Fibroblast of skin of back (primary cell): ENCODE measurements at places on chromosomes 4 and X.
A peak's percentile ranks its signal among the peaks of the same experiment; 100 is the strongest.

GRCh38 chr4:151962138-151962823 lies 201.5 kb upstream of the GATB start:
- no peak for DNase-seq

- DNase-seq, result no peak
Measured at GRCh38 chr4:956531-957230, 16.7 kb downstream of the DGKQ start.

DNA sequence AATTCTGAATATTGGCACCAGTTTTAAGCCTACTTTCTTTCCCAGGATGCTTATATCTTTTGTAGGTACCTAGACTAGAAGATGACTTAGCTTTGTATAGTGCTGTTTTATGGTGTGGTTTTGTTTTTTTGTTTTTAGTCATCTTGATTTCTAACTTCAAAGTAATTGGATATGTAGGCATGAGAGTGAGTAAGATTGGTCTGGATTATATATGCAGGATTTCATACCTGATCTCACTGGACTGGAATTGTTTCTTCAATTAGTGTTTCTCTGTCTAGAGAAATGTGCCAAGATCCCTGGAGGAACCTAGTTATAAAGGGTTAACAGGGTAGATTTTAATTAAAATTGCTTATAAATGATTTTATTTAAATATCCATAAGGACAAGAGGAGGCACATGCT lies 23.1 kb downstream of the NAP1L5 start:
- peak; percentile 34 for DNase-seq

DNA sequence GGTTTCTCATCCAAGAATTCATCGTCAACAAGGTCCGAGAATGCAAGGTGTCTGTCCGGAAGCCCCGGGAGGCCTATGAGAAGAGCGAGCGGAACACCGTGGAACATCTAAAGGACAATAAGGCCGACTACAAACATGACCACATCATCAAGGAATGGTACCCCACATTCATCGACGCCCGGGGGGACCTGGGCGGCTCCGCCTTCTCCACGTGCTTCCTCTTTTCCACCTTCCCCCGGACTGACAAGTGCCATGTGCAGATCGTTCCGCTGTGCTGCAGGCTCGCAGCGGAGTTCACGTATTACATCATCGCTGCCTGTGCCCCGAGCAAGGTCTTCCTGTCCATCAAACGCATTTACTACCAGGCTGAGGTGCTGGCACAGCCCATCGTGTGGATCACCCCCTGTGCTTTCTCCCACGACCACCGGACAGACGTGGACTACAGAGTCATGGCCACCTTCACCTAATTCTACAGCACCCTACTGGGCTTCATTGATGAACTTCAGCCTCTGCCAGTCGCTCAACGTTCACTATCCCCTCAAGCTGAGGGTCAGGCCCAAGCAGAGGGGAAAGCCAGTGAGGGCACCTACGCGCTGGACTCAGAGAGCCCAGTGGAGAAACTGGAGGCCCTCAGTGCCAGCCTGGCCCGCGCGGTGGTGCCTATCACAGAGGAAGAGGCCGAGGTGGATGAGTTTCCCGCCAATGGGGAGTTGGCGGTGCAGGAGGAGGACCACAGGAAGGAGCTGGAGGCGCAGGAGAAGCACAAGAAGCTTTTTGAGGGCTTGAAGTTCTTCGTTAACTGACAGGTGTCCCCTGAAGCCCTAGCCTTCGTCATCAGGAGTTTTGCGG lies 125.9 kb upstream of the PABPC4L start:
- DNase-seq, result no peak

- no peak for DNase-seq
Measured at GRCh38 chr4:147776716-147777115, 44.8 kb downstream of the ARHGAP10 start.

- DNase-seq, result no peak
Measured at GRCh38 chrX:64850371-64851082, 125.7 kb downstream of the ZC4H2 start.

GRCh38 chrX:44432641-44433040 lies 89.2 kb upstream of the EFHC2 start:
- DNase-seq, result peak; percentile 18

DNA sequence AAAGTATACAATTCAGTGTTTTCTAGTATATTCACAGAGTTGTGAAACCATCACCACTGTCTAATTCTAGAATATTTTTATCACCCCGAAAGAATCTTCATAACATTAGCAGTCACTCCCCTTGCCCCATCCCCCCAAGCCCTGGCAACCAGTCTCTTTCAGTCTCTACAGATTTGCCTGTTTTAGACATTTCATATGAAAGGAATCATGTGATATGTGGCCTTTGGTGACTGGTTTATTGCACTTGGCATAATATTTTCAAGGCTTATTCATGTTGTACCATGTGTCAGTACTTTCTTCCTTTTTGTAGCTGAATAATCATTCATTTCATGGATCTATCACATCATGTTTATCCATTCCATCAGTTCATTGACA lies 371.7 kb downstream of the AFF2 start:
- DNase-seq, result no peak

GRCh38 chr4:11131491-11131890 lies 297.2 kb downstream of the HS3ST1 start:
- DNase-seq, result peak; percentile 8

GRCh38 chr4:99720206-99720605 lies 62.6 kb upstream of the C4orf54 start:
- no peak for DNase-seq

GRCh38 chr4:123889507-123889906 lies 492.9 kb downstream of the SPRY1 start:
- DNase-seq, result no peak

GRCh38 chrX:72038016-72038415 lies 93.7 kb downstream of the RTL5 start:
- no peak for DNase-seq

- DNase-seq, result peak; percentile 41
Measured at GRCh38 chrX:107825698-107826237, at the start of gene MID2. Gene MID2, plus strand, starts transcription at chrX:107825866. Its CDS starts 561 bp downstream, at chrX:107826427.
